ENCODE measurements at places on chromosomes 7 and 10. TPM values are rescaled to one million over a fixed set of nuclear protein-coding genes. Genes with fewer than 3 reads are reported as not detected.

Gene RHOBTB1
- total RNA-seq, result 1.6 TPM

DNA sequence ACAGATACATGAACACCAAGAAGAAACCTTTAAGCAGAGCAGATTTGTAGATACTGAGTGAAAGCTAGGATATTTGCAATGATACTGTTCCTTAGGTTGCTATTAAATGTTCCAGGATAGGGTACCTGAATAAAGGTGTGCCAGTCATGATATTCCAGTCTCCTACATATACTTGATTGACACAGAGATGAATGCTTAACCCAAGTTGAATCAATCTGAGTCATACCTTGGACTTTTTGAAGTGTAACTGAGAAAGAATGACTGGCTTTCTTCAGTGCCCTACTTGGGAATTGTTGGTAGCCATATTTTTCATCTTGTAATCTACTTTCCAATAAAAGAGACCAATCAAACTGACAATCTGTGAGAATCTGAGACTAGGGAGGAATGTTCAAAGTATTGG is 805.7 kb upstream of the GHITM start:
- DNase-seq, result no peak

DNA sequence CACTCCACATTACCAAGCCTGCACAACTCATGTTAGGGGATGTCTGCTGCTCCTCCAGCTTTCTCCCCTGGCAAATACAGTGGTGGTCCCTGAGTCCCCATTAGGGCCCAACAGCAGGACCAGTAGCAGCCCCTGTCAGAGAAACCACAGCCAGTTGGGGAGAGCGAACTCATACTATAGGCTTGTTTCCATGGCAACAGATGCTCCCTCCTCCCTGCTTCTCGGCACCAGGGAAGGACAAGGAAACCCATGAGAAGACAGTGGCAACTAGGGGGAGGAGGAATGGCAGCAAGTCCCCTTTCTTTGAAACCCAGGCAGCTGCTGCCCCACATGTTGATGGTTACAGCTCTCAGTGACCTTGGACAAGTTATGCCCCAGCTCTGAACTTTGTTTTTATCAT is 326.4 kb downstream of the KCNMA1 start:
- no peak for DNase-seq

DNA sequence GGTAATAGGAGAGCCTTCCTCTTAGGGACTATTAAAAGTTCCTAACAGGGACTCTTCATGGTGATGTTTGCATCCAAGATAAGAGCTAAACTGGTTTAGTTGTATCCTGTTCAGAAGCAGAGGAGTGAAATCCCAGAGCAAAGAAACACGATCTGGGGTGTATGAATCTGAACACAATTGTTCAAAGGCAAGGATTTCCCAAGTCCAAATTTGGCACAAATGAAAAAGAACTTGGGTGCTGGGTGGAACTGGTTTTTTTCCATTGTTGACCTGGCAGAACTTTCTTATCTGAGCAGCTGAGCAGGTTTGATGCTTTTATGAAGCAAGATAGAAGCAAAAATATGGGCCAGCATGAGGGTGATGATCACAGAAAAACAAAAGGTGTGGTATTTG is 6.0 kb downstream of the AGFG2 start:
- DNase-seq, result no peak

- no peak for DNase-seq
Measured at GRCh38 chr7:114953724-114954123, 31.8 kb downstream of the MDFIC start.

DNA sequence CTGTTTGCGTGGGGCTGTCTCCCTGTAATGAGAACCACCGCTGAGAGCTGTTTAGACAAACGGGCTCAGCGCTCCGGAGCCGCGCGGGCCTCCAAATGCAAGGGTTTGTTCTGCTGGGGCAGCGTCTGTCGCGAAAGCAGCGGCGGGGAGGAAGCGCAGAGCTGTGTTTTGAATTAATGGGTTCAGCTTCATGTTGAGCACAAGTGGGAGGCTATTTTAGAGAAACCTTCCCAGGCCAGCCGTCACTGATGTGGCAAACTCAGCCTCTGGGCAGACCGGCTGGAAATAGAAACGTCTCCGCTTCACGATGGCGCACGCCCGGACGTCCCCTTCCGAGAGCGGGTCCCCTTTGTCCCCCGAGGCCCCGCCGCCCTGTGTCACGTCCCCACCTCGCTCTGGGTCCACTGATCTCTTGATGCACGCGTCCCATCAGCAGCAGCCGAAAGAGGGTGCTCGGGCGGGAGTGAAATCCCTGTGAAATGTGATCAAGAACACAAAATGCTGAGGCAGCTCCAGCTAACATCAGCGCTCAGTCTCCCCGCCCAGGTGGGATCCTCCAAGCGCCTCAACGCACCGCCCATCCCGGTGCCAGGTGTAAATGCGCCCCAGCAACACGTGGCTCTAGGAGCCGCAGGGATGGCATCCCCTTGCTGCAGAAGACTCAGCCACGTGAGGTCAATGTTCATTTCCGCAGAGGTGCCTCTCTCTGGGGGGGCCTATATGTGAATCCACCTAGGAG is 44.9 kb downstream of the BAMBI start:
- DNase-seq, result no peak

GRCh38 chr7:30168835-30169573 is 34.2 kb downstream of the MTURN start:
- DNase-seq, result no peak
